ENCODE measurements at places on chromosomes 7 and 10.

DNA sequence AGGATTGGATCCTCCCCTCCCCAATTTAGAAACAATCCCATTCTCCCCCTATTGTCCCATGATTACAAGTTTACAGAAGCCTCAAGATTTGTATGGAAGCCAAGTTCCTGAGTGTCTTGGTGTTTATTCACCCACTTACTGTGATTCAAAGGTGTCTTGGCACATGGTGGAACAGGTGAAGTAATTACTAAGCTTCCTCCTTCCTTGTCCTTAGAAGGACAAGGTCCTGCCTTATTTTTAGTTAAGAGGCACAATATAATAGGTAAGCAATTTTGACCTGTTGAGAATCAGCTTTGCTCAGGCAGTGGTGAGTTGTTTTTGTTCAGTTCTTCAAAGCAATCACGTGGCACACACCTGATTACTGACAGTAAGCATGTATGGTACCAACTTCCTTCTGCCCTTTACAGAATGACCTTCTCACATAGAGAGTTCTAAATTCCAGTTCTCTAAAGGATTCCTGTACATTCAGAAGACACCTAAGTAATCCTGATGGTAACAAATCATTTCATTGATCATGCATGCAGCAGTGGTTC, 60.7 kb upstream of the SLC13A1 start:
- DNase-seq: no peak

GRCh38 chr7:100483722-100484672, at the start of gene NYAP1:
NYAP1 (plus strand) TSS chr7:100483927; CDS start chr7:100485312, 1,385 bp downstream.
- peak; percentile 45 for DNase-seq

GRCh38 chr7:52708846-52709245, 326.6 kb upstream of the POM121L12 start:
- DNase-seq: no peak

DNA sequence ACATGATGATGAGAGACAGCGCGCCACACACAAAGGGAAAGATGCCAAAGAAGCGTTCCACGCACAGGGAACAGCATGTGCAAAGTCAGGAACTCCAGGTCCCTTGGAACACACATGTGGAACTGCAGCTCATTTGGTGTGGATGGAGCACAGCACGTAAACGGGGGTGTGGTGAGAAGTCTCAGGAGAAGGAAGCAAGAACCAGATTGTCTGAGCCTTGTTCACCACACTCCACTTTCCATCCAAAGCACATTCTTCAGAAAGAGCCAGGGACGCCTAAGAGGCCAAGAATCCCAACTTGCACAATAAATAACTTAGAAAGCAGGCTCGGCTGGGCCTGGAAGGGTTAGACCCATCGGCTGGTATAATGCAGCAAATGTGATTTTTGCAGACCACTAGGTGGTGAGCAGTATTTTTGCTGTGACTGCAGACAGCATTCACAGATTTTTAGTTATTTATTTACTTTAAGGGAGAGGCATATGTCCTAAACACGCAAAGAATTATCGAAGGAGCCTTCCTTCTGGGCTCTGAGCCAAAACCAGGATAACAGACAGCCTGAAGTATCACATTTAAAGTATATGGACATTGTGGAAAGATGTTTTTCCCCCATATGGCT, 27.9 kb upstream of the ASCC1 start:
- no peak for DNase-seq

DNA sequence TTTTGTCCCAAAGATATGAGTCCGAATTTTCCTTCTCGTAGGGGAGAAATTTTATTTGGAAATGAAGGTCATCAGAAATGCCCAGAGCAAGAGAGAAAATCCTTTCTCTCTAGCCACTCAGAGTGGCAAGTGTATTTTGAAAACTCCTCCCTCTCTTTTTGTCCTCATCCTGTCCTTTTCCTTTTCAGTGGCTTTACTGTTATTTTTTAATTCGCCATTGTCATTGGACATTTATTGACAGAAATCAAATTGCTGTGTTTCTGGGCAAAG, 39.6 kb downstream of the TET1 start:
- DNase-seq: no peak

- DNase-seq: no peak
These were observed 779.3 kb upstream of the COBL start for GRCh38 chr7:52095861-52096260.

DNA sequence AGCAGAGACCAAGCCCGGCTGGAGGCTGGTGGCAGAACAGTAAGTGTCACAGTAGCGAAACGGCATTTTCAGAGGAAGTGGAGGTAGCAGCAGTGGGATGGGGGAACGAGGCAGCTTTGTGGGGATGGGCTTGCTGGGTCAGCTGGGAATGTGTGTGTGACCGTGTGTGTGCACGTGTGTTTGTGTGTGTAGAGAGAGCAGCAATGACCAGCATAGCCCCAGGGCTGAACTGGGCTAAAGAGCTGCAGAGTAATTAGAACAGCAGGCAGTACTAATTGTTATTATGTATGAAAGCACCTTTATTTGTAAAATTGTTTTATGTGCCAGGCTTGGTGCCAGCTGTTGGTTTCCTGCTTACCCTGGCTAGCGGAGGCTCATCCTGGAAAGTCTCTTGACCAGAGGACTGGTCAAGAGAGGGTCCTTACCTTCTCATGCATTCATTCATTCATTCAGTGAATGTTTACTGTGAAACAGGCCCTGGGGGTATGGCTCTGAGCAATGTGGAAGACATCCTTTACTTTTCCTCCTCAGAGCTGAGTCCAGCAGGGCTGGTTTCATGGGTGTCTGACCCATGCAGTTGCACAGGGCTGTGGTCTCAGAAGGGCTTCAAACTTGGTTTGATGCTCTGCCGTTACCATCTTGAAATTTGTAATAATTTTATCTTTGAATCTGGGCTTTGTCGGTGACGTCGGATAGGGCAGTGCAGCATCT, 184.6 kb downstream of the SEC23IP start:
- no peak for DNase-seq

GRCh38 chr10:106761906-106762305, 402.6 kb downstream of the SORCS1 start:
- no peak for DNase-seq

All from NCI-H1694 (cell line).